Activated CD4-positive, alpha-beta T cell treated with anti-CD3 and anti-CD28 coated beads, Interleukin-2, amount 50 U/mL, for 24 hours (primary cell): ENCODE measurements at places on chromosomes 13 and 19.
A peak's percentile ranks its signal among the peaks of the same experiment; 100 is the strongest.

- DNase-seq: no peak
These were observed 3.1 kb upstream of the OLFM2 start for GRCh38 chr19:9939301-9939913.

GRCh38 chr13:24254146-24254841 is 55.1 kb upstream of the C1QTNF9 start:
- DNase-seq: no peak

DNA sequence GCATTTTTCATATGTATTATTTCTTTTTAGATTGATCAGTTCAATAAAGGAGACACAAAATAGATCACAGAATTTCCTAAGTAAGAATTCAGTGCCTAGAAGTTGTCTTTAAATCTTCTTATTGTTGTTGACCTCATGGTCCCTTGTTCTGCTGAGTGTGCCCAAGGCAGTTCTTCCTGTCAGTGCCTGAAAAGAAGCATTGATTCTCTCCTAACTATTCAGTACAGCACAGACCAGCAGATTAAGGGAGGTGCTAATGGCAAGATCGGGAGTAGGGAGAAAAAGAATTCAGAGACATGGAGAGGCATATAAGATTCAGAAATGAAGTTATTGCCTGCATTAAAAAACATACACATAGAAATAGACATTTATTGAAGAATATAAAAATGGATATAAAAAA is 180.5 kb upstream of the PCDH9 start:
- no peak for DNase-seq

- peak; percentile 40 for DNase-seq
These were observed 5.5 kb upstream of the ADAMTS10 start for GRCh38 chr19:8615813-8616596.

- no peak for DNase-seq
These were observed 222.8 kb downstream of the POSTN start for GRCh38 chr13:37375724-37376123.

- DNase-seq: no peak
These were observed 1.4 kb downstream of the MATK start for GRCh38 chr19:3784607-3785450.

GRCh38 chr19:10686661-10687517 is 14.3 kb upstream of the QTRT1 start:
- no peak for DNase-seq

DNA sequence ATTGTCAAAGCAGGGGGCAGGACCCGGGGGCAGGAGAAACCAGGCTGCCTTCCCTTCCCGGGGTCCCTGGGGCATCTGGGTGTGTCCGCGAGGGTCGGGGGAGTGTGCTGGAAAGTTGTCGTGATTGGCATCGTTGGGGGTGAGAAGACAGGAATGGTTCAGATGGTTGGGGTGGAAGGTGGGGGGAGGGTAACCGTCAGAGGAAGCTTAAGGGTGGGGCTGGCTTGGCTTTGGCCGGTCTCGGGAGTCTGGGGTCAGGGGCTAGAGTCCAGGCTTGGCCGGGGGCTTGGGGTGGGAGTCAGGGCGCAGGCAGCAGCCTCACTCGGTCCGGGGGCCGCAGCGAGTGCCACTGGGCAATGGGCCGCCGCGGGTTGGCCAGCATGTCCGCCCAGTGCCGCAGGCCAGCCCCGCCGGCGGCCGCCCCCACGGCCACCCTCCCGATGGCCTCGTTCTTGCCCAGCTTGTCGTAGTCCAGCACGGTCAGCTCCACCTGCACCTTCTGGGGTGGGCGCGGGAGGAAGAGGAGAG is 6.8 kb upstream of the DNAAF3 start:
- no peak for DNase-seq

DNA sequence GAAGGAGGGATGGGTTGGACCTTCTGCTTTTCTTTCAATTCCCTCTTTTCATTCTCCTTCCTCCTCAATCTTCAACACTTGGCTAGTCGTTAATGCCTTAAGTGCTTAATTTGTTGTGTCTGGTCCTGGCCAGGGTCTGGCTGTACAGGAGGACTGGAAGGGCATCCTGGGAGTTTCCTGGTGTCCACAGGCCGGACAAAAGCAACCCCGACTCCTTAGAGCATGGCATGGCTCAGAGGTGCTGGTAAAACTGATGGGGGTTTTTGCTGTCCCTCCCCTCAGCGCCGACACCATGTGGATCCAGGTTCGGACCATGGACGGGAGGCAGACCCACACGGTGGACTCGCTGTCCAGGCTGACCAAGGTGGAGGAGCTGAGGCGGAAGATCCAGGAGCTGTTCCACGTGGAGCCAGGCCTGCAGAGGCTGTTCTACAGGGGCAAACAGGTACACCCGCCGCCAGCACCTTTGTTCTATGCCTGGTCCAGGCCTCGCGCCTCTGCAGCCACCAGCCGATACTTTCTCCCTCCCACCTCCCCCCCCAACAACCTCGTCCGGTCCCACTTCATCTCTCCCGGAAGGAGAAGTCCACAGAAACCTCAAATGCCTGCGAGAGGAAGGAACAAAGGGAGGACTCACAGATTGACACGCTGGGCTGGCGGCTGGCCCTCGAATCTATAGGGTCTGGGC is 1.4 kb downstream of the UHRF1 start:
- no peak for DNase-seq

DNA sequence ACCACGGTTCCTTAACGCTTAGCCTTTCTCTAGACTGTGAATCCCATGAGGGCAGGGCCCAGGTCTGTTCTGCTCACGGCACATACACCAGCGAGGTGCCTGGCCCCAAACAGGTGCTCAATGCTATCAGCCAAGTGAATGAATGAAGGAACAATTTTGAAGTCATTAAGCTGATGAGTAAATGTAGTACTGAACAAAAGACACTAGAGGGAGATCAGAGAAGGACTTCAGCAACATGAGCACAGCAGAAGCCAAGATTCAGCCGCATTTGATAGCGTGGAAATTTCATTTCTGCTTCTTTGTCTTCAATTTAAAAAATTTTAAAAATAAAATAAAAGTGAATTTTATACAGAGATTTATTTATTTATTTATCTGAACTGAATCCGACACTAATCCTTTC is 20.1 kb upstream of the MYO16 start:
- no peak for DNase-seq

DNA sequence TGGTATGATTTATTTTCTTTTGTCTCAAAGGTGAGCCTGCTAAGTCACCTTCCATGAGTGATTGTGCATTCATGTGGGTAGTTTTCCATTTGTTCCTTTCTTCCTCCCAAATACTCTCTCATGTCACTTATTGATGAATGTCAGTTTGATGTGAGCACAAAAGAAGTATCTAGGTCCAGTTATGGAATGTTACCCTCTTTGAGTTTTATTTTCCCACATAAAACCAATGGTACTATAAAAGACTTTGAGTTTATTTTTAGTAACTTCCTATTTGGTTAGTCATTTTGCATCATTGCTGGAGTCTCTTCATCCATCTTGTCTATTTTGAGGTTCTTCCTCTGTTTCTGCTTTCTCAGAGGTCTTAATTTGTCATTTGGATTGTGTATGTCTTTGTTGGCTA is 321.3 kb downstream of the GPC6 start:
- DNase-seq: no peak

GRCh38 chr13:75800545-75800944 is 164.4 kb downstream of the LMO7 start:
- no peak for DNase-seq

GRCh38 chr13:51832471-51833152 is 12.4 kb downstream of the TMEM272 start:
- no peak for DNase-seq

DNA sequence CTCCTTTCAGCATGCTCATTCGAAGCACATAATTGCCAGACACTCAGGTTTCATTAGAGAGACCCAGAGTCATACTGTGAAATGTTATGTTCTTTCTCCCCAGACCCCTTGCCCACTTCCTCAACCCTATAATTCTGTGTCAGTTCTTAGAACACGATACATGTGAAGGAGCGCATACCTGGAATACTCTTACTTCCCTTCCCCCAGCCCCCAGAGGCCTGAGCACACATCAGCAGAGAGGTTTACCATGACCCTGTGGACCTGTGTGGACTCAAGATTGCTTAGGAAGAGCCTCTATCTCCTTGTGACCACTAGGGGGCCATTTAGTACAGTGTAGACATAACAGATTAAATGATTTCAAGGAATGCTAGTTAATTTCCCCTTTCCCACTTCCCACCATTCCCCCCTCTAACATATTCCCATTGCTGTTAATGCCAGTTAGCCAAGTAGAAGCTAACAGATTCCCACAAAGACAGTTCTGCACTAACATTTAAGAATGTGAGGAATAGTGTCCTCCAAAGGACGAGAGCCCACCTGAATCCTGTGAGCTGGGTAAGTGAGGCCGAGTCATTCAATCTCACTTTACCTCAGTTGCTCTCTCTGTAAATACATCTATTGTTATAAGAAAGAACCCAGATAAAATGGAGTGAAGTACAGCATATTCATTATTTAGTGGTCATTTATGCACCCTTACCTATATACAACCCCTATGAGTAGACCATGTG is 154.2 kb upstream of the MAB21L1 start:
- no peak for DNase-seq

DNA sequence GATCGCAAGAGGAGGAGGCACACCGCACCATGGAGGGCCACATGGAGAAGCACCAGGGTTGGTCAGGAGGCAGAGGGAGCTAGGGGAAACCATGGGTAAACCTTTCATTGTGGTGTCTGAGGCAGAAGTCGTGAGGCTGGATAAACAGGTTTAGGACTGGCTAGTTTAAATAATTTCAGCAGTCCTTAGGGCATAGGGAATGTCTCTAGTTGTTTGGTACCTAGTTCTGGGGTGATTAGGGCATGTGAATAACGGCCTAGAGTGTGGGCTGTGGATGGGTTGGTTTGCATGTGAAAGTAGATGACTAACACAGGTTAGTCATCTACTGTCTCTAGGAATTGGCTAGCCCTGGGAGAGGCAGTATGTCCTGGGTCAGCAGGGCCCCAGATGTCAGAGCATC is 102.3 kb downstream of the STOML3 start:
- no peak for DNase-seq

GRCh38 chr13:95474992-95475391 is 77.5 kb upstream of the CLDN10 start:
- no peak for DNase-seq

GRCh38 chr13:107104631-107105030 is 536.7 kb upstream of the ARGLU1 start:
- no peak for DNase-seq

DNA sequence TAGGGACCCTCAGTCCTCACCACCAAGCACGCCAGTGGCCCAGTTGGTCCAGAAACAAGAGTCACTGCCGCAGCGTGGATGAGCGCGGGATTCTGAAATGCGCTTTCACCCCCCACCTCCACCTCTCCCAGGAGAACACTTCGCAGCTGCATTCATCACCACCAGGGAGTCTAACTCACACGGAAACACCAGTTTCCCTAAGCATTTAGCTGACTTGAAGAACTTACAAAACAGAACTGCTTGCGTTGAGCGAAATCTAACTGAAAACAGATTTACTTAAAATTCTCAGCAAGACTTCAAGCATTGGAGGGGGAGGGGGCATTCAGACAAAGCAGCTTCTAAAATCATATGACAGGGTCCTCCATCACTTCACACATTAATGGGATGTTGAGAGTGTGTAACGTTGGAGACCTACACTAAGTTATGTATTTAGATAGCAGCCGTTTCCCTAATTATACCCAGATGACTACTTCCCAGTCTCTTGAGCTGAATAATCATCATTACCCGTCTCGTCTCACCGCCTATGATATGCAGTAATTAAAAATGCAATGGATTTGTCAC is 258.2 kb upstream of the IRS2 start:
- DNase-seq: no peak

- DNase-seq: no peak
These were observed 10.6 kb upstream of the MADCAM1 start for GRCh38 chr19:485583-486236.
